NCI-H2029 treated with DMSO at 0.1 percent for 48 hours (cell line): ENCODE measurements at places on chromosomes 7 and 10.

- no peak for DNase-seq
These were observed 250.6 kb downstream of the KLF6 start for GRCh38 chr10:3534433-3534832.

GRCh38 chr7:1961701-1962276 is 271.0 kb downstream of the MAD1L1 start:
- no peak for DNase-seq

- no peak for DNase-seq
These were observed 18.4 kb downstream of the STEAP1 start for GRCh38 chr7:90172624-90173023.

DNA sequence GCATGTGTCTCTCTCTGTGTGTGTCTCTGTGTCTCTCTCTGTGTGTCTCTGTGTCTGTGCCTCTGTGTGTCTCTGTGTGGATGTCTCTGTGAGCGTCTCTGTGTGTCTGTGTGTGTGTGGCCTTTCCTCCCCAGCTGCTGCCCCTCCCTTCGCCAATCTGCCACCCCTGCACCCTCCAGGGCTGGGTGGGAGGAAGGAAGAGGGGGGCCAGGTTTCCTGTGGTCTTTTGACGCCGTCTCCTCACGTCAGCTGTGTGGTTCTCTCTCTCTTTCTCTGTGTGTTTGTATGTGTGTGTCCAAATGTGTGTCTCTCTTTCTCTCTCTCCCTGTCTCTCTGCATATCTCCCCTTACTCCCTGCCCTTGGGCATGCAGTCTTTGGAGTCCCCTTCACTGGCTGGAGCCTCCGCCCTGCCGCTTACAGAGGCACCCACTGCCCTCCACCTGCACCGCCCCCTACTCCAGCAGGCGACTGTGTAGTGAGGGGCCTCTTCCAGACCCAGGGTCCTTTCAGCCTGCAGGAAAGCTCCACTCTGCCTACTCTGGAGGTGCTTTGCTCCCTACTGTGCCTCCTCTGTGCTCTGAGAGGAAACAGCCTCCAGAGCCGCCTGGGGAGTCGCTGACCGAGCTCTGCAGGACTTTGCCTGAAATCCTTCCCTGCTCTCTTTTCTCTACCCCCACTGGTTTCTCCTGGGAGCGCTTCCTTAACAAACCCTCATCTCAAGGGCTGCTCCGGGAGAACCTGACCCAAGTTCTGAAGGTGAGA is 44.2 kb upstream of the C10orf71 start:
- no peak for DNase-seq

GRCh38 chr10:48944171-48944570 is 4.5 kb upstream of the LRRC18 start:
- DNase-seq = no peak

GRCh38 chr7:115410434-115410820 is 488.5 kb downstream of the MDFIC start:
- no peak for DNase-seq

DNA sequence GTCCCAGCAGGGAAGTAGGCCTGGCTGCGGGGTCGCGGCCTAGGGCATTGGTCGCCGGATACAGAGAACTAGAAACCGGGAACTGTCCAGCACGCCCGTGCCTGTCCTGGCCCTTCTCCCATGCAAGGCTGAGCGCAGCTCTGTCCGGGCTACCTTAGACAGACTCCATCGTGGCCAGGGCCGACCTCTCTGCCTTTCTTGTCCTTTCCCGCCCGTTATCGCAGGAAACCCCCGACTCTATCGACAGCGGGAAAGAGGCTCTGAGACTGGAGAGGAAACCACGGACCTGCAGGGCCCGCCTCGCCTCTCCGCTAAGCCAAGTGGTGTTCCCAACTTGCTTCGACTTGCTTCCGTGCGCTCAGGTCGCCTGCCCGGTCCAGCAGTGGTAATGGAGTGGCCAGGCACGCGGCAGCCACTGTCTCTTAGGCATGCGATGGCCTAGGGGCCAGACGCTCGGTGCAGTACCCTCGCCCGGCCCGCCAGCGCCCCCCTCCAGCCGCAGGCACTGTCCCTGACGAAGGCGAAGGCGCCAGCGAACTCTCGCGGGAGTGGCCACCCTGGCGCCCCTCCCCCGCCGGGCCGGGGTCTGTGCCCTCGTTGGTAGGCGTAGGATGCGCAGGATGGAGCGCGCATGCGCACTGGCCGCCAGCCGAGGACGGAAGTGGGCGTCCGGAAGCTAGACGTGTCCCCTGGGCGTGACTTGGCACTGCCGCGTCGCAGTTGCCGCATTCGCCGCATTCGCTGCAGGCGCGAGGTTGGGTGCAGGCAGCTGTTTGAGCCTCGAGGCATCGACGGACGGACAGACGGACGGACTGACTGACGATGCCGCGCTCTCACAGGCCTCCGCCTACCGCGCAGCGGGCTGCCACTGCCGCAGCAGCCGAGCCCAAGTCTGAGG is 54.4 kb downstream of the MCMBP start:
- no peak for DNase-seq

GRCh38 chr7:20232848-20233247 is 15.7 kb upstream of the MACC1 start:
- no peak for DNase-seq

- no peak for DNase-seq
These were observed 188.6 kb downstream of the ELFN1 start for GRCh38 chr7:1858435-1859265.
